H4 (cell line): ENCODE measurements at places on chromosomes 1 and 21.

DNA sequence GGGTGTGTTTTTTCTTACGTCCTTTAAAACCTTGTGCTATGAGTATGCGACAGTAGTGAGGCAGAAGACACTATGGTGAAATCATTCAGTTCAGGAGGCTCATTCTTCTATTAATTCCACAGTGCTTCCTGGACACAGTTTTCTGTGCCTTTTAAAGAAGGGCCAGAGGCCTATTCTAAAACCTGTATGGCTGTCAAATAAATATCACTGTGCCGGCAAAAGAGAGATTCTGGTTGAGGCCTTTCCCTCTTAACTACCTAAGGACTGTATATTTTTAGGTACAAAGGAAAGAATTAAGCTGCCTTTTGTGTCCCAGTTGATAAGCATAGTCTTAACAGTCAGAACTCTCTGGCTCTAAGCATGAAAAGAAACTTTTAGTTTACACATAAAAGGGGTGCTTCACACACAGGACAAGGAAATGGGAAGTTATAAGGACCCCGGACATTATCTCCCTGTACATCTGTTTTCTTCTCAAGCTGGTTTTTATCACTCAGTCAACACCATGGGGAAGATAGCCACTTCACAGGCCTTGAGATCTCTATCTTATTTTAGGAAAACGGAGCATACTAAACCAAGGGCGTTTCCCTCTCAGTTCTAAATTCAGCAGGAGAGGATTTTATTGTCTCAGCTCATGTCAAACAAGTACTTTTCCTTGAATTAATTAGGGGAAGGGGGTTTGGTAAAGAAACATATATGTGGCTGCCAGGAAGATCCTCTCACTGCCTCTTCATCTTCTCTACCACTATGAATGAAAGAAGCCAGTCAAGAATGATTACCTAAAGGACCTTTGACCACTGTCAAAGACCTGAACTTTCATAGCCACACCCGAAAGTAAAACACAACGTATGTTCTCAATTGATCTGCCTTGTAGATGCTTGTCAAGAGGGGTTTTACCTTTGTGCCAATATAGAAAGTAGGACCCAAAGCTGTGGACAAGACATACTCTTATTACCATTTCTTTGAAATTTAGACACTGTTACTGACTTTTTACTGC is 71.4 kb upstream of the HSPA13 start:
- no peak for DNase-seq

DNA sequence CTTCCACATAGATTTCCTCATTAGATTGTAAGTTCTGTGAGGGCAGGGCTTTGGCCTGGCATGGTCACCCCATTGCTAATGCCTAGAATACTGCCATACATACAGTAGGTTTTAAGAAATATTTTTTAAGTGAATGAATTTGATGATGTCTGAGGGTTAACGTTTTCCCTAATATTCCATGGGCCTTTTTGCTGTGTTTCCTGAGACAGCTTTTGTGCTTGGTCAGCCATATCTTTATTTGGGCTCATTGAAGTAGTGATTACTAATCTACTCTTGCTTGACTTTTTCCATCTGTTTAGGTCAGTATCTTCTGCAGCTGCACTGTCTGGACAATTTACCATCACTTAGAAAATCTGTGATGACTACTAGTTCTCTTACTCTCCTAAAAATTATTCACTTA is 3.5 kb downstream of the CDC42 start:
- DNase-seq, result no peak

DNA sequence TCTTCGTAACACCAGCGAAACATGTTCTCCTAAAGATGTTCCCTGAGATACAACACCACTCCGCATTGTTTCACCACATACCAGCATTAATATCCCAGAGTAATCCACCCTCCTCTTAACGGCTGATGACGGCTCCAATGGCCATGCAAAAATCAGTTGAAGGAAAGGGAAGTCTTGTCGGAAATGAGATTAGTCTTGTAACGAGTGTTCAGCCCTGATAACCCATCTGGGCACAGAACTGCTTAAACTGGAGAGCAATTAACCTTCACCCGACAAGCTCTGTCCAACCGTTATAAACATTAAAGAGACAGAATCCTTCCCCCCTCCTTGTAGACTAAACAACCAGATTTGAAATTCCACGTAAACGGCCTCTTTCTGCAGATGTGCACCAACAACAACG is 21.9 kb downstream of the ERG start:
- no peak for DNase-seq

- no peak for DNase-seq
Observed at GRCh38 chr1:246420300-246420699, 86.8 kb downstream of the SMYD3 start.

GRCh38 chr1:78570539-78570938 is 49.7 kb upstream of the IFI44L start:
- DNase-seq, result no peak
